ENCODE measurements at places on chromosomes 6 and 20.

DNA sequence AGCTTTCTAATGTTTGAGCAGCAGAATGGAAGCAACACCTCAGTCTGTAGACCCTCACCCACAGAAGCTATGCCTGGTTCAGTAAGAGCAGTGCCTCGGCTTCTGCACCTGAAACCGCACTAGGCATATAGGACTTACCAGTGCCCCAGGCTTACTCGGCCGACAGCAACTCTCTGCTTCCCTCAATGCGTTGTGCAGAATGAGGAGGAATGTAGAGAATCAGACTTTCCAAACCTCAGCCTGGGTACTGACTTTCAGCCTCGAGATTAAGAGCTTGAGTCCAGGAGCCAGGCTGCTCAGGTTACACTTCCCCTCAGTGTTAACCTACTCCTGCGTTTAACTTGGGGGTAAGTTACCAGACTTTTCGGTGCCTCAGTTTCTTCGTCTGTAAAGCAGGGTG, 8.6 kb downstream of the EYA2 start:
- DNase-seq = no peak

GRCh38 chr20:36391456-36391855, 85.3 kb downstream of the DLGAP4 start:
- no peak for DNase-seq

GRCh38 chr6:134308800-134309199, 9.1 kb downstream of the SGK1 start:
- DNase-seq = no peak

- DNase-seq = no peak
Observed at GRCh38 chr6:25851961-25852360, 20.1 kb upstream of the SLC17A1 start.

DNA sequence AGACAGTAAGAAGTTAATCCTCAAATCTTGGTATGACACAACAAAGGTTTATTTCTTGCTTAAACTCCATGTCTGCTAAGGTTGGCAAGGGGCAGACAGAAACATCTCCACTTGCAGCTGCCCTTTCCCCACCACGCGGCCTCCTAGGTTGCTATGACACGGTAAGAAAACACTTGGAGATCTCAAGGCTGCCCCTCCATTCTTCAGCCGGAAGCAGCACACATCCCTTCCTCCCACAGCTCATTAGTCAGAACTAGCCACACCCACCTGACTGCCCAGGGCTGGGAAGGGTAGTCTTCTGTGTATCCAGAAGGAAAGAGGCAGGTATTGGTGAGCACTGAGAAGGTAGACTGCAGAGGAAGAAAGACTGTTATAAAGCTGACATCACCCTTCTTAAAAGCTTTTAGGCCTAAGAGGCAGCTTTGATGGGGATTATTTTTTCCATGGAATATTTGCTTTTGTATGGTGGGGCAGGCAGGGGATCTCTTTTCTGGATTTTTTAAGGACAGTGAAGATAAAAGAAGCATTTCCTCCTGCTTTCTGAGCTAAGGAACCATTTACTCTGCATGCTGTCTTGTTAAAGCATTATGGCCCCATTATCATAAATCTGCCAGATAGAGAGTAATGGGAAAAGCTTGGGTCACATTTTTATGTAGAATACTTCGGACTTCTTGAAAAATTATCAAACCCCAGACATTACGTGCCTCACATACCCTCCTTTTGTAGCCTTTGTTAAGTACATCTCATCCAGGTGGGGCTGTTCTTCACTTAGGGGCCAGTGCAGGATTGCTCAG, 41.6 kb downstream of the MRAP2 start:
- DNase-seq = peak; percentile 94

- no peak for DNase-seq
Observed at GRCh38 chr6:150537491-150537890, 62.2 kb upstream of the PLEKHG1 start.

DNA sequence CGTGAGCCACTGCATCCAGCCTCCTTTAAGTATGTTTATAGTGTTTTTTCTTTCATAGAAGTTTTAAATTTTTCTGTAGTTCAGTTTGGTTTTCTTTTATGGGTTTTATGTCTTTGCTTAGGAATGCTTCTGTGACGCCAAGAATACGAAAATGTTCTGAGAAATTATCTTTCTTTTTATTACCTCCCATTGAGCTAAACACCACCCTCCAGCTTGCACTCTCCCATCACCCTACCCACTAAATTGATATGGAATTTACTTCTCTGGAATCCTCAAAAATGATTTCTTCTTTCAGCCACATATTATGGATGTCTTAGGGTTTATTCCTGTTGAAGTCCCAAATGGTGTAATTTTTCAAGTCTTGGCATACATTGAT, 38.1 kb downstream of the JARID2 start:
- DNase-seq = no peak

- DNase-seq = peak; percentile 6
Observed at GRCh38 chr20:50152394-50153152, 950 bp downstream of the PEDS1 start.

GRCh38 chr6:133701633-133702331, 187.1 kb upstream of the TCF21 start:
- DNase-seq = no peak

DNA sequence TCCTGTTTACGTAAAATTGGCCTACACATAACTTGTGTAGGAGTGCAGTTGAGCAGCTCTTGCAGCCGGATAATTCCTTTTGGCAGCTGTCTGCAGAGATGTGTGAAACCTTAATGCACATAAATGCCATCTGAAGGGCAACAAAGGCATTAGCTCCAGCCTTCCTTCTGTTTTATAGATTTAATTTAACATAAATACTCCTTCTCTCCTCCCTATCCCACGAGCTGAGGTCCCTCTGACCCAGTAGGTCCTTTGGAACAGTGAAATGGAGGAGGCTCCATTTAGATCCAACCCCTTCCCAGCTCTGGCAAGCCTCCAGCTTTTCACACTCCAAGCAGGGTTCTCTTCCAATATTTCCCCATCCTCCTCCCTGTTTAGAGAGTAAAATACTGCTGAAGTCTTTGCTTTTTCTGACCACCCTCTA, 6.5 kb downstream of the PLEKHG1 start:
- no peak for DNase-seq

DNA sequence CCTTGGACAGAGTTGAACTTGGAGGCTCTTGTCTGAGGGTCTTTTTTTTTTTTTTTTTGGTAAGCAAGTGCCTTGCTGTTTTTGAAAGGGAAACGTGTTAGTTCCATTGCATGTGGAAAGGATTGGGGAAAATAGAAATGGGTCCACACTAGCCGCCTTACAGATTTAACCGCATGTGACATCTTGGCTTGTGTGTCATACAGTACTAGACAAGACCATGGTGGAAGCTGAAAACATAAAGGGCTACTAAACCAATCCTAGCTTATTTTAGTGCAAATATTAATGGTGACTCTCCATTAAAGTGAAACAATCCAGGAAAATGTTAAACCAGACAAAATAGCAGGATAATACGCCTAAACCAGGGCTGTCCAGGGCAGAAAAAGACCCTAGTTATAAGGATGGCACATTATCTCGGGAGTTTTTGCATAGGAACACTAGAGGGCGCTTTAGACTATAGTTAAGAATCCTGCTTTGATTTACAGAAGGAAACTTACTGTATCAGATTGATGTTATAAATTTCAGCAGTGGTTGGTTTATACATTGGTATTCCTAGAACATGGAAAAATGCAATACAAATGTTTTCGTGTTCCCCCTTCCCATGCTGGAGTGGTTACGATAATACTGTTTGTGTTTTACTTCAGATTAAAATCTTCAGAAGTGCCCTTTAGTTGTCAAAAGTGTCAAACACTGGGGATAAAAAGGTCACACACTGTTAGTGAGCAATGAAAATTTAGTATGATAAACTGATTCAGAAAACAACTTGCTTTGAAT, 59.8 kb upstream of the DEK start:
- peak; percentile 77 for DNase-seq

DNA sequence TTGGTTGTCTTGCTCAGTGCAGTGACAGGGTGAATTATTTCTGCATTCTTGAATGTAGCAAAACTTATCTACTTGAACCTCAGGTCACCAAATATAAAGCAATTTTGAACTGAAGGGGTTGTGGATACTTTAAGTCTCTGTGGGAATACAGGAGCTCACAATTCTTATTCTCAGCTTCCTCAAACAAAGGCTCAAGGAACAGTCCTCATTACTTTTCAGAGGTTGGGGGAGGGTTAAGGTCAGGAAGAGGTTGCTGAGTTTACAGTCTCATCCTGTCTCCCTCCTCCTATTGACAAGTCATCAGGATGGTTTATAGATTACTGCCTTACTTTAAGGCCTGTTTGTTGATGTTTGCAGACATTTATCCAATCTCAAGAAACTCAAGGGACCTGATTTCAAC, 143.6 kb upstream of the SPACA1 start:
- peak; percentile 21 for DNase-seq

GRCh38 chr6:5813625-5814027, 193.1 kb downstream of the NRN1 start:
- no peak for DNase-seq

- DNase-seq = no peak
Observed at GRCh38 chr6:135226537-135226936, 45.4 kb downstream of the MYB start.

- no peak for DNase-seq
Observed at GRCh38 chr6:47023573-47023972, 18.6 kb downstream of the ADGRF1 start.

GRCh38 chr6:104484626-104485025, 375.1 kb downstream of the HACE1 start:
- peak; percentile 82 for DNase-seq

DNA sequence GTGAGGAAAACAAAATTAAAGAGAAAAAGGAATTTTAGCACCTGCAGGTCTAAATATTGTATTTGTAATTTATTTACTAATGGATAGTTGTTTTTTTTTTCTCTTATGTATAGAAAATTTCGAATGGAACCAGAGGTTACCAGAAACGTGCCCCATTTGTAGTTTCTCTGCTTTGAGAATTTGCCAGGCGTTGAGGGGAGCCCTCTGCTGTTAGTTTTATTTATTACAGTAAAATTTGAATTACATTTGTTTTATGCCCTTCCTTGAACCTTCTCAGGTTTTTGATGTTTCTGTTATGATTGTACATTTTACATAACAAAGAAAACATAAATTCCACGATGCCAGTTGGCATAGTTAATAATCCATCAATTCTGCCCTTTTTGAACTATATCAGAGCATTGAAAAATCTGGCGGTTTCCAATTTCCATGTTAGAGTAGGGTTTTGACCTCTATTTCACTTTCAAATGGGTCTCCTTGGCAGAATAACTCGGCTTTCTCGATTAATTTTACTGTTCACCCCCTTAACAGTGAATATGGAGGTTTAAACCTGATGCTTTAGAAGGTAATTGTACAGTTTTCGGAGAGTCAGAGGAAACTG, 35.1 kb upstream of the RFPL4B start:
- peak; percentile 18 for DNase-seq

- DNase-seq = no peak
Observed at GRCh38 chr6:162181741-162182401, 545.7 kb downstream of the PRKN start.

DNA sequence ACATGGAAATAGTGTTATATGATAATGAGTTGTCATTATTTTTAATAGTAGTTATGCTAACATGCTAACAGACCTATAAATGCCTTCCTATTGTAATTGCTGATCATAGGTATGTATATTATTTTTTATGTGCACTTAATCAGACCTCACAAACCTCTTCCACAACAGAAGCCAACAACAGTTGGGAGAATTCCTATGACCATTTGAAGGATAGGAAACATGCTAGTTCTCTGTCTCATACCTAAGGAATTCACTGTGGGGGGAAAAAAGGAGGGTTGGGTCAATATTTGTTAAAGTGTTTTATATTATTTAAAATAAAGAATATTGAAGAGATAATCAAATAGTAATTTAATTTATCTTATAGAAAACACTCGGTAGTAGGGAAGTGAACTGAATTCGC, 990.9 kb downstream of the EPHA7 start:
- DNase-seq = no peak

- no peak for DNase-seq
Observed at GRCh38 chr6:90584636-90585255, 2.1 kb downstream of the MAP3K7 start.

DNA sequence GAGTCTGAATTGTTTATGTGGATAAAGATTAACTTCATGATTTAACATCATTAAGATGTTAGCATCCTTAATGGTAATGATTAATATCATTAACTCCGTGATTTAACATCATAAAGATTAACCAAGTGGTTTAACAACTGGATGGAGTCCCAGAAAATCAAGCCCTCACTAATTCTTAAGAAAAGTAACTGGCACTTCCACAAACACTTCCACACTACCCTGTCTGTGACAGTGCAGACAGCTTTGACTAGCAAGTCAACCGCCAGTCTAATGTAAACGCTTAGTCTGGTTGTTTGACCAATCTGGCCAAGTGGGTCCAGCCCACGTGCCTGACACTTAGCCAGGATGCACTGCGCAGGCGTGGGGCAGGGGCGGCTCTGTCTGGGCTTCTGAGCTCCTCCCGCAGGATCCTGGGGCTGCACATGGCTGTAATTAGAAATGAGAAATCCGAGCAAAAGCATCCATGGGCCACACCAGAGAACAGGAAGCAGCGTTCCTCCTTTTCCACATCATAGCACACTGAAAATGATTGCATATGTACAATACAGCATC, 424.2 kb downstream of the FOXA2 start:
- peak; percentile 39 for DNase-seq

DNA sequence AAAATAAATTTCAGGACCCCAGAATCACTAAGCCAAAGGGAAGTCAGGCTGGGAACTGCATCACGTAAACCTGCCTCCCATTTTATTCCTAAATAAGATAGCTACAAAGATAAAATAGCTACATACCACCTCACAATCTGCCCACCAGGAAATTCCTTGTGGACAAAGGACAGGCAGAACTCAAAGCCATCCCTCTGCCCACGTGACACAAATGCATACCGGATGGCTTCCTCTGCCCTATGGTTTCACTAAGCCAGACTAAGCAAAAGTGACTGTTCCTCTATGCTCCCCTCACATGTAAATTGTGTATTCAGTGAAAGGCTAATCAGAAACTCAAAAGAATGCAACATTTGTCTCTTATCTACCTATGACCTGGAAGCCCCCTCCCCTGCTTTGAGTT, 15.0 kb downstream of the MBOAT1 start:
- DNase-seq = no peak

DNA sequence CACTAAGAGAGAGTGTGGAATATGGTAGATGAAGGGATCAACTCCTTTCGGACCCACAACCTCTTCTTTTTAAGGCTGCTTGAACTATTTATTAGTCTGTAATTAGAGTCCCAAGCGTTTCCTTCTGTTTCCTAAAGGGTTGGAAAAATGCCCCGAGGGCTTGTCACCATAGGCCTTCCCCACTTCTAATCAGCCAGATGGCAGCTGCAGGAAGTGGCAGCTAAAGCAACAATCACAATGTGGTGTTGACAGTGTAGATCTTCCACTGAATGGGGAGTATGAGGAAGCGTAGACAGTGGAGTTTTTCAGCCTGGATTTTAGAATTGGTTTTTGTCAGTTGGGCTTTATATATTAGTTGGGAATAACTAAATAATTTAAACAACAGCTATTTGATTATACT, 40.6 kb downstream of the SLC35D3 start:
- DNase-seq = peak; percentile 99

- DNase-seq = no peak
Observed at GRCh38 chr6:125444006-125444923, 142.5 kb upstream of the HDDC2 start.

- DNase-seq = no peak
Observed at GRCh38 chr6:72250664-72251063, 364.3 kb downstream of the RIMS1 start.

All from NCI-H69 (cell line).